ENCODE measurements at places on chromosomes 11 and 22.

DNA sequence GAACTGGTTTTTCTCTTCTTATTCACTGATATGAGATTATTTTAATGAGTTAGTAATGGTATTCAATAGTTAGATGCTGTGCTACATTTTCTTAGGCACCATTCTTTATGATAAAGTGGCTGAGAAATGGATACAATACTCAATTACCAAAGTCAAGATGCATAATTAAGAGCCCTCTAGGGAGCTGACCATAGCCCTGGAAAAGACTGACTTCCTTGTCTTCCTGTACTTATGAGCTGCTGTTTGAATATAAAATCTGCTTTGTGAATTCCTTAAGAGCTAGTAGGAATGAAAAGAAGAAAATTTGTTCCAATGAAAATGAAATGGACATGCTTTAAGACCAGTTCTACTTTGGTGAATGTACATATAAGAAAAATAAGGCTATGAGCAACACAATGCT, 452.3 kb downstream of the KCNA4 start:
- no peak for DNase-seq

GRCh38 chr11:90558328-90558865, 335.5 kb upstream of the CHORDC1 start:
- no peak for DNase-seq

DNA sequence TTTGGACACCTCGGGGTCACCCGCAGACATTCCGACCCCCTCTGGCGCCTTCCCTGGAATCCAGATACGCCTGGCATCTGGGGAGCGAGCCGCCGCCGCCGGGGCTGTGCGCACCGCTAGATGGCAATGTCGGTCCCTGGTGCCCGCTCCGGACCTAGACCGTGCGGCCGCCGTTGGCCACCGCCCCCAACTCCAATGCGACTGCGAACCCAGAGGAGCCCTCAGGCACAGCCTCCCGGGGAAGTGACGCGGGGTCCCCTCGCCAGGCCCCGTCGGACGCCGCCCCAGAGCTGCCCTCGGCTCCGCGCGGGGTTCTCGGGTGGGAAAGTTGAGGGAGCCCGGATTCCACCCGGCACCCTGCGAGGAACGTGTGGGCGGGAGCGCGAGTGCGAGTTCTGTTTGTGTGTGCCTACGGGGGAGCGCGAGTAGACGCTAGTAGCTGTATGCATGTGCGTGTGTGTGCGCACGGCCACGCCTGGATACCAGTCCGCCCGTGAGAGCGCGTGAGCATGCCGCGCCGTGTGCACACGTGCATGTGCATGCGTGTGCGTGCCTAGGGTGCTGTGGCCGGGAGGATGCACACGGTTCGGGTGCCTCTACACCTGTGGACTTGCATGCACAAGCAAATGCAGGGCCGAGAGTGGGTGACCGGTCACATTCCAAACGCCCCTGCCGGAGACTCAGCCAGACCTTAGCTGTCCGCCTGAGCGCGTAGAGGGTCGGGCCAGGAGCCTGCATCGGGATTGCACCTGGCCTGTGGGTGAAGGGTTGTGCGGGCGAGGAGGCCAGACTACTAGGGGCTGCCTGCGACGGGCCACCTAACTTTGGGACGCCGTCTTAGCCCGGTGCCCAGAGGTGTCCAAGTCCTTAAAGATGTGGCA, 1.9 kb downstream of the CHRM4 start:
- peak; percentile 89 for DNase-seq

- no peak for DNase-seq
These were observed 8.0 kb downstream of the POLD4 start for GRCh38 chr11:67345247-67345919.

DNA sequence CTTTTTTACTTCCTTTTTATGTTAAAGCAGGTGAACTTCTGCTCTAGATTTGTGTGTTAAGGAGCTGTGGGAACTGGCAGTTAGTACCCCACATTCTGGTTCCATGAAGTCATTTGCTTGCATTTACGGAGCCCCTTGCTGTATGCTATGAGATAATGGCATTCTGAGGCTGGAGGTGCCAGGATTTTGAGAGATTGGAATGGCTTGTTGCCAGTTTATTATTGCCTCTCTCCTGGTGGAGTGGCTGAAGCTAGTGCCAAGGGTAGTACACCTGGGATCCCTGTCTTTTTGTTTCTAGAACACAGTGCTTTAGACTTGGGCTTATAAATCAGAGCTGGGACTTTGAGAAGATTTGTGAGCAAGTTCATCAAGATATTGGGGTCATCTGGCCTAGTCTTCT, 73.8 kb downstream of the STIM1 start:
- no peak for DNase-seq

- DNase-seq: no peak
These were observed 40.2 kb upstream of the SLC5A12 start for GRCh38 chr11:26762089-26762488.

DNA sequence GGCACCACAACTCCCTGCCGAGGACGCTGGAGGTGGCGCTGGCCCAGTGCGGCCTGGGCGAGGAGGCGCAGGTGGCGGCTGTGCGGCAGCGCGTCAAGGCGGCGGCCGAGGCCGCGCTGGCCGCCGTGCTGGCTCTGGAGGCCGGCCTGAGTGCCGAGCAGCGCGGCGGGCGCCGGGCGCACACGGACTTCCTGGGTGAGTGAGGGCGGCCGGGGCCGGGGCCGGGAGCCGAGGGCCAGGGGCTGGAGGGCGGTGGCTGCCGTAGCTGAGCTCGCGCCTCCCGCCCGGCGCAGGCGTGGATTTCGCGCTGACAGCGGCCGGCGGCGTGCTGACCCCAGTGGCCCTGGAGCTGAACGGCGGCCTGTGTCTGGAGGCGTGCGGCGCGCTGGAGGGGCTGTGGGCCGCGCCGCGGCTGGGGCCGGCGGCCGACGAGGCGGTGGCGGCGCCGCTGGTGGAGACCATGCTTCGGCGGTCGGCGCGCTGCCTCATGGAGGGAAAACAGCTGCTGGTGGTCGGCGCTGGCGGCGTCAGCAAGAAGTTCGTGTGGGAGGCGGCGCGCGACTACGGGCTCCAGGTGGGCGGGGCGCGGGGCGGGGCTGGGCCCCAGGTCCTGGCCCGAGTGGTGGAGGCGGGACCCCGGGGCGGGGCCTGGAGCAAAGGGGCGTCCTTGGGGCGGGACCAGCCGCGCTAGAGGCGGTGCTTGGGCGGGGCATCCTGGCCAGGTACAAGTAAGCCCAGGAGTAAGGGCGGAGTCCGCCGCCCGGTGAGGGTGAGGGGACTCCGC, 5.4 kb downstream of the CARNS1 start:
- peak; percentile 99 for DNase-seq

DNA sequence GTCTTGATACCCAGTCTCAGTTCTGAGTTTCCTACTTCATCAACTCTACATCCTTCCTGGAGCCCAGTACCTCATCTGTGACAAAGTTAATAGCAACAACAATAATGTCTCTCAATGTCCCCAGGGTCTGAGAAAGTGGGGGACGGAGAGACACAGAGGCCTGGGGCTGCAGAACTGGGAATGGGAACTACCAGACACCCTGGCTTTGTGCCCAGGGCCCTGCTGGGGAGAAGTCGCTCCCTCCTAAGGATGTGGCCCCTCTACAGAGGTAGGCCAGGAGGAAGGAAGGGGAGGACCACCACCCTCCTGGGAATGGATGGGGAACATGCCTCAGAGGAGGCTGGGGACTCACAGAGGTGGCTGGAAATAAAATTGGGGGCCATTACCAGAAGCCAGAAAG, 5.5 kb downstream of the PRG3 start:
- no peak for DNase-seq

- DNase-seq: peak; percentile 57
These were observed 2.6 kb upstream of the HPX start for GRCh38 chr11:6443269-6444003.

- DNase-seq: no peak
These were observed 21.8 kb downstream of the EMSY start for GRCh38 chr11:76466666-76467065.

GRCh38 chr11:123856444-123856843, 29.0 kb downstream of the TMEM225 start:
- DNase-seq: no peak

- no peak for DNase-seq
These were observed 319.3 kb downstream of the CADM1 start for GRCh38 chr11:115184901-115185300.

DNA sequence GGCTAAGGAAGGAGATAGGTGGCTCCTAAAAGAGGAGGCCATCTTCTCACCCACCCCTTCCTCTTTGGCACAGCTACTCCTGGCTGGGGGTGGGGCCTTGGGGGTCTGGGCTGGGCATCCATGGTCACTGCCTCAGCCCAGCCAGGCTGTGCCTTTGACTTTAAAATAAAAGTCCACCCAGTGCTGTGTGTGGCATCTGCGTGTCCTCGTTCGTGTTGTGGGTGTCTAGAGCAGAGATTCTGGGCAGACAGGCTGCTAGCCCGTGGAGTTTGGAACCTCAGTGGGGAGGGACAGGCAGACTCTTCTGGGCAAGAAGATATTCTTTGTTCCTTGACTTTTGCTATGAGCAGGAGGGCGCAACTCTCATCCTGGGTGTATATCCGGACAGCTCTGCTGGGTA, 13.1 kb downstream of the RPS6KA4 start:
- no peak for DNase-seq

- peak; percentile 91 for DNase-seq
These were observed 40.2 kb downstream of the DIXDC1 start for GRCh38 chr11:111977146-111978027.

GRCh38 chr11:83181815-83182214, 11.7 kb upstream of the ANKRD42 start:
- no peak for DNase-seq

DNA sequence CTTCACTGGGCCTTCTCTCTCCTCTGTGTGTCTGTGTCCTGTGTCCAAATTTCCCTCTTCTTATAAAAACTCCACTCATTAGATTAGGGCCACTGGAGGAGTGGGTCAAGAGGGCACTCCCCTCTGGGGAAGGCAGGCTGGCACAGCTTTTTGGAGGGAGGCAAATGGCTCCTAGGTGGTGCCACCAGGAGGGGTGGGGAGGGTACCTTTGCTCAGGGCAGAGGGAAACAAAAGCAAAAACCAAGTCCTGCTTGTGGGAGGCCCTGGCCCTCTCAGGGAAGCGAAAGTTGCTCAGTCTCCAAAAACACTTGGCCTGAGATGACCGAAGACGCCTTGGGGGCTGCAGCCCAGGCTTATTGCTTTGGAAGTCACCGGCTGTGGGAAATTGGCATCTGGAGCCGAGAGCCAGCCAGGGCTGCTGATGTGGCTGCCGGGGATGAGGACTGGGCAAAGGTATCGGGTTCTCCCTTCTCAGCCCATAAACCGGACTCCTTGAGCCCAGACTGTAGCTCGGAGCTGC, 48.2 kb upstream of the ANO1 start:
- DNase-seq: no peak

DNA sequence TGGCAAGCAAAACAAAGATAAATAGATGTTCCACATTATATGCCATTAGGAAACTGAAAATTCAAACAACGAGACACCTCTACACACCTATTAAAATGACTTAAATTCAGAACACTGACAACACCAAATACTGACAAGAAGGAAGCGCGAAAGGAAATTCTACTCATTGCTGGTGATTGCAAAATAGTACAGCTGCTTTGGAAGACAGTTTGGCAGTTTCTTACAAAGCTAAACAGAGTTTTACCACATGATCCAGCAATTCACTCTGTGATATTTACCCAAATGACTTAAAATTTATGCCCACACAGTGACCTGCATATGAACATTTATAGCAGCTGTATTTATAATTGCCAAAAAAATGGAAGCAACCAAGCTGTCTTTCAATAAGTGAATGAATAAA, 232.6 kb downstream of the CASP12 start:
- DNase-seq: no peak

DNA sequence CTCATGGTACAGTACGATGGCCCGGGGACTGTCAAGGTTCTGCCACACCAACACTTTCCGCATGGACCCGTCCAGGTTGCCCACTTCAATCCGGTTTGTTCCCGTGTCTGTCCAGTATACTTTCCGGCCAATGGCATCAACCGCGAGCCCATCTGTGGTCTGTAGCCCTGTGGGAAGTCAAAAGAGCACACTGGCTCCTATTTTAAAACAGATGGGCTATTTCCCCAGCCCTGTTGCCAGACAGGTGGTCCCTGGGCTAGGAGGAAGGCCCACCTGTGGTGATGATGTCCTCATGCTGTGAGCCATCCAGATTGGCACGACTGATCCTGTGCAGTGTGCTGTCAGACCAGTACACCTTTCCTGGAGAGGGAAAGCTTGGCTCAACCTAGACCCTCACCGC, 30.4 kb upstream of the CKAP5 start:
- DNase-seq: no peak

- DNase-seq: peak; percentile 76
These were observed 7.8 kb downstream of the LARGE2 start for GRCh38 chr11:45930031-45930794.

DNA sequence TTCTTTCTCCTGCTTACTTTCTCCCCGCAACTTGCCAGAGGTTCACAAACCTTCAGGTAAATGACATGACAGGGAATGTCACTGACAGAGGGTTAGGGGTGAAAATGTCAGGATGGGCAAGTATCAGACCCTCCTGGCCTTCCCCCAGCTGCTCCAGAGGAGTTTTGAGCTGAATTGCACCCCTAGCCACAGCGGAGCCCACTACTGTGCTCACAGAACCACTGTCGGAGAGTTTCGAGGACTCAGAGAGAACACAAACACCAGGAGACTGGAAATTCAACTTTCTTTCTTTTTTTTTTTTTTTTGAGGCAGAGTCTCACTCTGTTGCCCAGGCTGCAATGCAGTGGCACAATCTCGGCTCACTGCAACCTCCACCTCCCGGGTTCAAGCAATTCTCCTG, 21.5 kb upstream of the P2RY2 start:
- no peak for DNase-seq

GRCh38 chr11:5611627-5612026, 13.2 kb upstream of the TRIM34 start:
- DNase-seq: no peak

- DNase-seq: no peak
These were observed 151.6 kb upstream of the TENM4 start for GRCh38 chr11:79592406-79592805.

DNA sequence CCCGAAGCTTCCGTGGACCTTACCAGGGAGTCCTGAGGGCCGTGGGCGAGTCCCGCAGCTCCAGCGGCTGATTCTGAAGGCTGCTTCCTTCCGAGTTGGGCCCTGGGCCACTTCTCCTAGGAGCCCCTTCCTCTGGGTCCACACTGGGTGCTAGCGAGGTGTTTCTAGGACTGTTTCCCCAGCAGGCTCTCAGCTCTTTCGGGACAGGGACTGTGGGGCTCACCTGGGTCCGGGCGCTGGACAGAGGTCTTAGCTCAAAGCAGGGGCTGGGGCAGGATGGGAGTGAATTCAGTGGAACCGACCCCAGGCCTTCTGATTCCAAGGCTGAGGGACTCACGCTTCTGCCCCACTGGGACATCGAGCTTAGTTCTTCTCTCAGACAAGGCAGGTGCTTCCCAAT, 29.3 kb upstream of the CSNK1E start:
- DNase-seq: no peak
